HepG2 (cell line): ENCODE measurements at places on chromosomes 13 and 19. TPM values are rescaled to one million over a fixed set of nuclear protein-coding genes. Genes with fewer than 3 reads are reported as not detected.

DNA sequence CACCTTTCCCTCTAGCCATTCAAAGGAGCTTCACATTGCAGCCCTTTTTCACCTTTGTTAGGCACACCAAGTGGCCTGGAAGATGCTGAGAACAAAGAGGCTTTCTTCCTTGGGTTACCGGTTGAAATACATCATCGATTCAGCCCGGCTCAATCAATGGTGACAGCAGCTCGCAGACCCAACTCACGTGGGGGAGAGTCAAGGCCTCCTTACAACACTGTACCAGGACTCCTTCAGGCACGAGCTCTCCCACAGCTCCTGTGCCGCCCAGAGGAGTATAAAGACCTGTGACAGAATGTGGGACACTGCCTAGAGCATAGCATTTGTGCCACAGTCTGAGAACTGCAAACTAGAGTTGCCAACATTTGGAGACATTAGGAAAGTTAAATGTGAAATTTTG is 3.9 kb upstream of the LRRC63 start:
- no peak for DNase-seq

GRCh38 chr13:77789376-77789775 is 91.9 kb downstream of the SLAIN1 start:
- DNase-seq, result no peak

GRCh38 chr19:54158812-54159351 is 639 bp downstream of the LENG1 start:
- DNase-seq, result no peak

- no peak for DNase-seq
Measured at GRCh38 chr19:11448410-11448809, 13.0 kb downstream of the PRKCSH start.

DNA sequence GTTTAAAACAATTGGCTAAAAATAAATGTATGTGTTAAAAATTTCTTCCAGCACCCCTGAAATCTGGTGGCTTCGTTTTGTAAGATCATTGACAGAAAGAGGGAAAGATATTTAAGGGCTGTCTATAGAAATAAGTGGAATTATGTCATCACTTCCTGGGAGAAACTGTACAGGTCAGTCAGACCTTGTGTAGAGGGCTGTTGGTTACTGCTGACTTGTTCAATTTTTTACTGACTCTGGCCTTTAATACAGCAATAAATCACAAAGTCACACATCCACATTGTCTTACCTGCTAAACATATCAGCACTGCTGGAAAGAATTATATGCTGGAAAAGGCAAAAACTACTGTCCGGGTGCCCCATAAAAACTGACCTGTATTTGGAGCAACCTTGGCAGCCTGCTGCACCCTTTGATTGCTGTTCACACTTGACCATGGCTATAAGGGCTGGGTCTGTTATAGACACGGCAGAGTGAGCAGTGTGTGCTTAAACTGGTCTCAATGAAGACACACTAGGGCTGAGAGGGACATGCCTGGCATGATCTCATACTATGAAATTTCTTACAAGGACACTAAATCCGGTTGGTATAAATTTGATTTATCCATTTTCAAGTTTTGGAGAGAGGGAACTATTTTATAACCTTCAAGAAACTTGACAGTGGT is 162.1 kb downstream of the NHLRC3 start:
- no peak for DNase-seq

GRCh38 chr19:58563823-58564222 is 5.4 kb upstream of the UBE2M start:
- DNase-seq, result no peak

DNA sequence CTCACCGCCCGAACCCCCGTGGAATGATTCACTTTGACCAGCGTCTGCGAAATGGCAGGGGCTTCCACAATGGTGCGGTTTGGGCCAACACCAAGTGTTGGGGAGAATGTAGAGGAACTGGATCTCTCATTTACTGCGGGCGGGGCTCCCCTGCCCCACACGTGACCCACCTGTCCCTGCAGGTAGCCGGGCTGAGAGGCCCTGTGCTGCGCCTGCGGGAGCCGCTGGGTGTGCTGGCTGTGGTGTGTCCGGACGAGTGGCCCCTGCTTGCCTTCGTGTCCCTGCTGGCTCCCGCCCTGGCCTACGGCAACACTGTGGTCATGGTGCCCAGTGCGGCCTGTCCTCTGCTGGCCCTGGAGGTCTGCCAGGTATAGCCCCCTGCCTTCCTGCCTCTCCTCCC is 5.8 kb upstream of the FLT3LG start:
- no peak for DNase-seq

- no peak for DNase-seq
Measured at GRCh38 chr13:40123962-40124632, 468.6 kb downstream of the COG6 start.

DNA sequence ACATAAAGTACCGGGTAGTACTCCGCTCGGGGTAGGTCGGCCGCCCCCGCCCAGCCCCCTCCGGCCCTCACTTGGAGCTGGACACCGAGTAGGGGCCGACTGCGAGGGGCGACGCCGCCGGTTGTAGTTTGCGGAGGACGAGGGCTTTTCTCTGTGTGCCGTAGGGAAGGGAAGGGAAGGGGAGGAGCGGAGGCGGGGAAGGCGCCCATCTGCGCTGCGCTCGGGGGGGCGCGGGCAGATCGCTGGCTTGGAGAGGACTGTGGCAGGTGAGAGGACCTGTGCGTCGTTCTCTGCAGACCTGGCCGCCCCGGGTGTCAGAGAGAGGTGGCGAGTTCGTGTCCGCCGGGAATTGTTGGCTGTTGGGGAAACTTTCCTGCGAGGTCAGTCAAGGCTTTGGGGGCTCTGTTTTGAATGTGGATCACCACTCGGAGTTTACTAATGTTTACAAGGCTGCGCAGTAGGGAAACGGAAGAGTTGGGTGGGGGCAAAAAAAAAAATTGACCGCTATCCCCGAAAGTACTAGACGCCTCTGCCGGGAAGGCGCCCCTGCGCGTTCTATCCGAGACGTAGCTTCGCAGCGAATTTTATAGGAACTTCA is 1.4 kb downstream of the ING1 start:
- peak; percentile 20 for DNase-seq

DNA sequence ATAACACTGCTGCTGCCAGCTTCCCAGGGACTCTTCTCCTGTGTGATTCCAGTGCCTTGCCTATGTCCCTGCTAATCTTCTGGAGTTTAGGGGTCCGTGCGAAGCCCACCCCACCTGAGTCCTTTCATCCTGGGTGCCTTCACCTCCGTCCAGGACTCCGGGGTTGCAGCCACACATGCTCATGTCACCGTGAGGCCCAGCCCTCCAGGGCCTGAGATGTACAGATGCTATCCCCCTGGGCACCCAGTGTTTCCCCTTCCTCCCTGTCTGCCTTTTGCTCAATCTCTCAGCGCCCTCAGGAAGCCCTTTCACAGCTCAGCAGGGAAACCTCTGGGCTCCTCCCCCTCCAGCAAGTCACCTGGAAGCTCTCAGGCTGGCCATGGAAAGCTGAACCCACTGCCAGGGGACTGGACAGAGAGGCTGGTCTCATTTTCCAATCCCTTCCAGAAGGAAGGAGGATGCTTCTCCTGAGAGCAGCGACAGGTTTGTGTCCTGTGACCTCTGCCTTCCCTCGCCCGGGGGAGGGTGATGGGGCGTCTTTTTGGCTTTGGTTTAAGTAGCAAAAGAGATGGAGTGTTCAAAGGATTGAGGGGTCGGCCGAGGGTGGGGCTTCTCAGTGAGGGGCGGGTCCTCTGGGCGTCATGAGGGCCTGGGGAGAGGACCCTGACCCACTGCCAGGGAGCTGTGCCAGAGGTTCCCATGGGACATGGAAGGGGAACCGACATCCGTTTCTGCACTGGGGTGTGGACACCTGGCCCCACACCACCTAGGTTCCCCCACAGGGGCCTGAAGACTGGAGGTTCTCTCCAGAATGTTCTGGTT is 30.8 kb upstream of the TFDP1 start:
- no peak for DNase-seq

DNA sequence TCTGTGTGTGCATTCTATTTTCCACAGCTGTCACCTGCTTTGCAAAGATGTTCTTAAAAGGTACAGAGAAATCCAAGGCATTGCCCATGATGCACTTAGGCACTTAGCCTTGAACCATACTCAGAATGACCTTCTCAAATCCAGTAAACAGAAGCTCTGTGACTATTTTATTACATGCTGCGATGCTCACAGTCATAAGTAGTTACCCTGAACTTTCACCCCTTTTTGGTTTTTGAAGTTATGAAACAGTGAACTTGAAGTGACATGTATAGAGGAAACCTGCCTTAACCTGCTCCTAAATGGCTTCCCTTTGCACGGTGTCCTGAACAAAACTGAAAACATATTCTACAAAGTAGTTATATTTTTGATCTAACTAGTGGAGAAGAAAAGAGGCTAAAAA is 100.4 kb downstream of the SLC10A2 start:
- DNase-seq, result no peak

- no peak for DNase-seq
Measured at GRCh38 chr19:47020132-47020805, 632 bp downstream of the NPAS1 start.

- DNase-seq, result no peak
Measured at GRCh38 chr19:2609389-2610116, 92.9 kb downstream of the GNG7 start.

Gene LRRC8E
- polyA plus RNA-seq, result 10.3 and 14.6 TPM in 2 replicates

Gene NLRP7
- polyA plus RNA-seq, result not detected in 2 replicates
